Upper lobe of left lung (tissue), 6 donors: ENCODE measurements at places on chromosomes 2 and 18.

DNA sequence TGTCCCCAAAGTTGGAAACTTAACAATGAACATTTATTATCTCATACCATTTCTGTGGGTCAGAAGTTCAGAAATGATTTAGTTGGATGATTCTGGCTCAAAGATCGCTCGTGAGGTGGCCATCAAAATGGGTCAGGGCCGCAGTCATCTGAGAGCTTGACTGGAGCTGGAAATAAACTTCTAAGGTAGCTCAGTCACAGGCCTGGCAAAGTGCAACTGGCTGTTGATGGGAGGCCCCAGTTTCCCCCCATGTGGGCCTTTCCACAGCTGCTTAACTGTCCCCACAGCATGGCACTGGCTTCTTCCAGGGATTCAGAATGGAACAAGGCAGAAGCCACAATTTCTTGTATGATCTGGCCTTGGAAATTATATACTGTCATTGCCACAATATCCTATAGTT, 200.1 kb upstream of the RAB12 start:
- DNase-seq, result no peak

GRCh38 chr2:225824748-225825449, 425.4 kb downstream of the NYAP2 start:
- DNase-seq, result no peak

DNA sequence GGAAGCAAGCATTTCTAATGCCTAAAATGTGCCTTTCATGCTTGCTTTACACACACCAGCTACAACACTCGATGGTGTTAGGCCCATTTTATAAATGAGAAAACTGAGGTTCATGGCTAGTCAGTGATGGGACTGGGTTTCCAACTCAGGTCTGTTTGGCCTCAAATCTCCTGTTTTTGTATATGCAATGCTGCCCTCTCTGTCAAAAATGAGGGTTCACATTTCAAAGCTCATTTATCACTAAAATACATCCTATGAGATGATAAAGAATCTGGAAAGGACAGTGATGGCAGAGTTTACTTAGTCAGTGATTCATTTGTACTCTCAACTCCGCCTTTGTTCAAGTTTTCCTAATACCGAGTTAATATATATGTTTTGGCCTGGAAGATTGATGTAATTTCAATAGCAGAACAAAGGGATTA, 92.3 kb downstream of the KCTD1 start:
- no peak for DNase-seq

- DNase-seq, result no peak
Observed at GRCh38 chr2:217711188-217711587, 291.6 kb downstream of the TNS1 start.

GRCh38 chr18:77113361-77114151, 19.0 kb downstream of the MBP start:
- no peak for DNase-seq

DNA sequence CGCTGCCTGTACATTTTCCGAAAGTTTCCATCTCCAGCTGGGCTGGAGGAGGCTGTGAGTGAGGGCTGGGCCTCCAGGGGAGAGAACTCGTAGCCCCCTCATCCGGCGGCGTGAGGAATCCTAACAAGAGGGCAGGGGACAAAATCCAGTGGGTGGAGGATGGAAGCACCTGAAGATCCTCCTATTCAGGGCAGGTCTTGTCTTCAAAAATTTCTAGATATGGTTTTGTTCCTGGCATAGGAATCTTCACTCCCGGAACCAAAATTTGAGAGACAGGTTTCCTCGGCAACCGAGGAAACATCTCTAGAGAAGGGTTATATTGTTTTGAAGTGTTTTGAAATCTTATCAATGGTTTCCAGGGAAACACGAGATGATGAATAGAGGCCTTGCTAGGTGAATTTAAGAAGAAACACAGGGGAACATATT, 136.7 kb downstream of the SH3BP4 start:
- no peak for DNase-seq

DNA sequence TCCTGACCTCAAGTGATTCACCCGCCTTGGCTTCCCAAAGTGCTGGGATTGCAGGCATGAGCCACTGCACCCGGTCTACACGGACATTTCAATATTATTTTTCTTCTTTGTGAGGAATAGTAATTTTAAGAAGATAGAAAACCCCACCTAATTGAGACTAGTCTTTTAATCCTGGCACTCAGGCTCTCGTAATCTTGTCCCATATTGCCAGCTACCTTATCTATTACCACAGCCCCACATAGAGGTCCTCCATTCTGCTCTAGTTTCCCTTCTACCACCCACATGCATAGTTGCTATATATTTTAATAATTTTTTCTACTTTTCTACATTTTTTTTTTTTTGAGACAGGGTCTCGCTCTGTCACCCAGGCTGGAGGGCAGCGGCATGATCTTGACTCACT, 9.5 kb upstream of the USP14 start:
- DNase-seq, result no peak

DNA sequence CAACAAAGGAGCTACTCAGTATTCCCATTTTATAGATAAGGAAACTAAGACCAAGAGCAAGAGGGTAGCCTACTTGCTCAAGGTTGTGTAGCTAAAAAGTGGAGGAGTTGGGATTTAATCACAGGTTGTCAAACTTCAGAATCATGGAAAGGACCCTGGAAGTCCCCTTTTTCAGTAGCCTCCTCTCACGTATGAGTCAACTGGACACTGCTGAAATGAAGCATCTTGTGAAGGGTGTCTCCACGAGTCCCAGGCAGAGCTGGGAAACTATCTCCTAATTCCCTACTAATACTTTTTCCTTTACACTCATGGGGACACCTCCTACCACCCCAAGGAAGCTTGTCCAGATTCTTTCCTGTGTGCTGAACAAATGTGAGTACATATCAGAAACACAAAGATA, 155.8 kb downstream of the RHBDD1 start:
- no peak for DNase-seq

GRCh38 chr2:32135409-32135808, 30.3 kb upstream of the SLC30A6 start:
- DNase-seq, result no peak

DNA sequence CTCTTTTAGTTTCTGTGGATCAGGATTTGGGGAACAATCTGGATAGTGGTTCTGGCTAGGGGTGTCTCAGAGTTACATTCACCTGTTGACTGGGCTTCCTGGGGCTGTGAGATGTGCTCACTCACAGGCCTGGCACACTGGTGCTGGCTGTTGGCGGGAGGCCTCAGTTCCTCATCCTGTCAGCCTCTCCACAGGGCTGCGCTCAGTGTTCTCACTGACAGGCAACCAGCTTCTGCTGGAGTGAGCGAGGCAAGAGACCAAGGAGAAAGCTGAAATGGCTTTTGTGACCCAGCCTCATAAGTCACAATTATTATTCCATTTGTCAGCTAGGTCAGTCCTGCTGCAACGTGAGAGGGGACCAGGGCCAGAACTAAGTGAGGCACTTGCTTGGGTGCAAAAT, 180.6 kb upstream of the GLI2 start:
- no peak for DNase-seq

- DNase-seq, result no peak
Observed at GRCh38 chr2:191878548-191879279, 31.8 kb upstream of the CAVIN2 start.

DNA sequence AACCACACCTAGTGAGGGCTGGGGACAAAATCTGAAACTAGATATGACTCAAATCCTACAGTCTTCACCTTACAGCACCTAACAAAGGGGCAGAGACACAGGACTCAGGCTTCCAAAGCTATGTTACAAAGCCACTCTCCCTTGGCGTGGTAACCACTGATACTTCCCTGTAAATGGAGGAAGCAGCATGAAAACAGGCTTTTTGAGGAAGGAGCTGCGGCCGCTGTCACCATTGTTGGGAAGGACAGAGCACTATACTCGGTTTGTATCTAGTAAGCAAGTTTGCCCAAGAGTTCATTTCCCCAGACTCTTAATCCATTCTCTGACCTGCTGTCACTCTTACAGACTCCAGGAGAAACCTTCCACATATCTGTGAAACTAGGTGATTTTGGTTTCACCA, 60.3 kb downstream of the LONRF2 start:
- peak; percentile 51 for DNase-seq

DNA sequence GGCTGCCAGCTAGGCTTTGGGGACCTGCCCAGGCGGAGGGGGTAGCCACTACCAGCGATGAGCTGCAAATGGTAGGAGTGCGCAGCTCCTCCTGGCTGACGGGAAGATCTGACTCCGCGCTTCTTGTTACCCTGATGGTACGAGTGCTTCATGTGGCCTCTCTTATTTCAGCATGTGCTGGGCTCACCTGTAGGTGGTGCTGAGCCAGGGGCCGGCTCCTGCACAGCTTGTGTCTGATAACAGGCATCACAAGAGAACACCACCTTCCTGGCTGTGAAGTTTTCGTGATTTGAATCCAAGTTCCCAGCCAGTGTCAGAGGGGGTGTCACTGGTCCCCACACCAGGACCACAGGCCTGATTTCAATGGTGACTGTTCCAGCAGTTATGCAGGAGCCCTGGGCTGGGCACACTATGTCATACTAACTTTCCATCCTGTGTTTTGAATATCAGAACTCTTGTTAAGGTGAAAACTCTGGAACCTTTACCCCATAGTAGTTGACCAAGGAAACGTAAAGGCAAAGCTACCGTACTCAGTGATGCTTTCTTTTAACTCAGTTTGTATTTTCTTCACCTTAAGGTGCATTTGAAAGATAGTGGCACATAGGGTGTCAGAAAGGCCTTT, 28.0 kb downstream of the APCDD1 start:
- DNase-seq, result no peak

GRCh38 chr2:151071382-151071781, 190.3 kb downstream of the RBM43 start:
- DNase-seq, result no peak

DNA sequence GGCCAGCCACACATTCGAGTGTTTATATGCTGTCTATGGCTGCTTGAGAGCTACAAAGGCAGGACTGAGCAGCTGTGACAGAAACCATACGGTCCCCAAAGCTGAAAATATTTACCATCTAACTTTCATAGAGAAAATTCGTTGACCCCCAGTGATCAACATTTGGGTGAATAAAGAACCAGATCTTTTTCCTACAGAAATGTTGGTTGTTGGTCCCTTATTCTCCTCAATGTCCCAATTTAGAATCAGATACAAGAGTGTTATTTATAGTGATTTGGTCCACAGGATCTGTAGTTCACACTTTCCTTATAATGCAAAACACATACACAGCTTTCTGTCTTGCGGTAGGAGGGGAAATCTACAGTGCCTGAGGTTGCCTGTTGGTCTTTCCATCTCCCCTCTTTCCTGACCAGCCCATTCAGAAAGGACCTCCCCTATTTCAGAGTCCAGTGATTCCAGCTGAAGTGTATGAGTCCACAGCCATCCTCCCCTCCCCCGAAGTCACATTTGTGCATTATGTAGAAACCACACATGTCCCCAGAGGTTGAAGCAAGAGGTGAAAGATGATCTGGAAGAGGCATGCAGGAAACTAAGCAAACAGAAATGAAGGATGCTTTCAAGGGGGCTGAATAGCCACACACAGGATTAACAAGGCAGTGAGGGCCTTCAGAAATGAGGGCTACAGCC, 61.9 kb downstream of the SPRED2 start:
- no peak for DNase-seq

DNA sequence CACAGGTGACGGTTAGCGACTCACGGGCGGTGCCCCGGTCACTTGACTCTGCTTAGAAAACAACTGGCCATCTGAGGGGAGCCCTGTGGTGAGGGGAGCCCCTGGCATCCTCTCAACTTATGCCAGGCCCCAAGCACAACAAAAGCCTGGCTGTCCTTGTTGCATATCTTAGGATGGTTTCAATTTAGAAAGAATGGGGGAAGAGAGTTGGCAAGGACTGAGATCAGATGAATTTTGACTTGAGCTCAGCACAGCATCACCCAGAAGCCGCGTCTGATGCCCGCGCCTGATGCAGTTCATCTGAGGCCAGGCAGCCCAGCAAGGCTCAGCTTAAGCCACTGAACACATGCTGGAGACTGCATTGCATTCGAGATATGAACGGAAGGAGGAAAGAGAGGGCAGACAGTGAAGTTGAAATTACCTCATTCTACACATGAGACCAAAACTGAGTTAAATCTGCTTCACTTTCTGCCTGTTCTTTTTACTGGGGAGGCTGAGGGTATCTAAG, 36.8 kb downstream of the MYT1L start:
- no peak for DNase-seq

- no peak for DNase-seq
Observed at GRCh38 chr2:74221091-74221490, 22.7 kb downstream of the MTHFD2 start.

DNA sequence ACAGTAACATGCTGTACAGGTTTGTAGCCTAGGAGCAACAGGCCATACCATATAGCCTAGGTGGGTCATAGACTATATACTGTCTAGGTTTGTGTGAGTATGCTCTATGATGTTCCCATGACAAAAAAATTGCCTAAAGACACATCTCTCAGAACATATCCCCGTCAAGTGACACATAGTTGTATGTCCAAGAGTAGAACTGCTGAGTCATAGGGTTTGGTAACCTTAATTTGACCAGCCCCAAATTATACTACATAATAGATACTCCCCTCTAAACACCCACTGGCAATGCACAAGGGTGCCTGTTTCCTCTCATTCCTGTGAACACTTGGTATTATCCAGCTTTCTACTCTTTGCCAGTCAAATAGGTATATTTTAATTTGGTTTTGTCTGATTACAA, 161.6 kb downstream of the LCLAT1 start:
- no peak for DNase-seq

GRCh38 chr2:224931956-224932355, 110.3 kb downstream of the DOCK10 start:
- no peak for DNase-seq

DNA sequence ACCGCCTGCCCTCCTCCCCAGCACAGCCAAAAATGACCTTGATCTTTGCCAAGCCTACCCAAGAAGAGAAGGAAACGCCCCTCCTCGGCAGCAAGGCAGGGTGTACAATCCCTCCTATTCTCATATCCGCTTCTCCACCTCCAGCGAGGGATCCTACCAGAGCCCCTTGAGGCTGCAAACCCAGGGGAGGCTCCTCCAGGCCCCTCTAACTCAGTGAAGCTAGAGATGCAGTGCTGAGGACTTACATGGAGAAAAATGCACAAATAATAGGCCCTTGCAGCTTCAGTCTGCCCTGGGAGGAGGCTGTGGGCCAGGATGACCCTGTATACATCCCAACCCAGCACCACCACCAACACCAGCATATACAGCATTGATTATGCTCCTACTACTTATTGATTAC, 46.9 kb upstream of the POMC start:
- DNase-seq, result no peak

DNA sequence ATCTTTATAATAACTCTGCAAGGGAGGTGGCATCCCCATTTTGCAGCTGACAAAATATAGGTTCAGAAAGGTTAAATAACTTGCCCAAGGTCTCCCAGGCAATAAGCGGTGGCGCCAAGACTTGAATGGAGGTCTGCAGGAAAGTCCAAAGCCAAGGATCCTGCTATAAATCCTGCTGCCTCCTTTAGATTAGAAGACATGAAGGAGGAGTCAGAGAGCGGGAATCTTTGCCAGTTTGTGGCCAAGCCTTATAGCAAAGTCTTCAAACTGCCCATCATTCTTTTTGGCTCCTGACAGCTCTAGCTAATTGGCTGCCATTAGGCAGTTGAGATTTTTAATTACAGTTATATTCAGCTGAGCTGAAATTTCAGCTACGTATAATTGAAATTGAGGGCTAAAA, 114.3 kb downstream of the C1D start:
- DNase-seq, result no peak
